Left lung (tissue), 14 donors: ENCODE measurements at places on chromosomes 6 and 20. TPM values are rescaled to one million over a fixed set of nuclear protein-coding genes. Genes with fewer than 3 reads are reported as not detected.

- H3K4me1 ChIP-seq, result no peaks in the 10 kb centered on the region
- no peaks in the 10 kb centered on the region for H3K36me3 ChIP-seq
- peaks cover 18% of the 10 kb centered on the region for H3K27me3 ChIP-seq
- no peak within 1 kb of the TSS for H3K27ac ChIP-seq
- no peak for DNase-seq
- no peak within 1 kb of the TSS for H3K4me3 ChIP-seq
Observed at GRCh38 chr20:23034721-23035671, at the start of gene SSTR4. TSS of gene SSTR4 (plus strand) at chr20:23035312. CDS start at chr20:23035484, 172 bp downstream.

DNA sequence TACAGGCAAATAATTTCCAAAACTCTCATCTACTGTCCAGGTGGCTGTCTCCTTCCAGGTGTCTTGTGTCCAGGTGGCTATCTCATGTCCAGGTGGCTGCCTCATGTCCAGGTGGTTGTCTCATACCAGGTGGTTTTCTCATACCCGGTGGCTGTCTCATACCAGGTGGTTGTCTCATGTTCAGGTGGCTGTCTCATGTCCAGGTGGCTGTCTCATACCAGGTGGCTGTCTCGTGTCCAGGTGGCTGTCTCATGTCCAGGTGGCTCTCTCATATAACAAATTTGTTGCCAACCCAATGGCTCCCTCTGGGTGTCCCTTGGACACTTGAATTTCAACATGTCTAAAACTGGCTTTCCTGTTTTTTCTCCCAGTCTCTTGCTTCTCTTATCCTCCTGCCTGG lies 14.3 kb upstream of the SLC22A3 start:
- no peak overlapping the region for H3K27ac ChIP-seq
- no peaks in the 10 kb centered on the region for H3K27me3 ChIP-seq
- no peak for DNase-seq
- no peaks in the 10 kb centered on the region for H3K36me3 ChIP-seq
- no peaks in the 10 kb centered on the region for H3K4me1 ChIP-seq

GRCh38 chr20:57708694-57709673 lies 831 bp downstream of the PMEPA1 start:
- peak overlapping the region; percentile 56 for H3K27ac ChIP-seq
- no peaks in the 10 kb centered on the region for H3K36me3 ChIP-seq
- peak overlapping the region; percentile 47 for H3K4me3 ChIP-seq
- H3K4me1 ChIP-seq, result peaks cover 19% of the 10 kb centered on the region

The HNF4A gene
- 0.21 TPM for total RNA-seq

DNA sequence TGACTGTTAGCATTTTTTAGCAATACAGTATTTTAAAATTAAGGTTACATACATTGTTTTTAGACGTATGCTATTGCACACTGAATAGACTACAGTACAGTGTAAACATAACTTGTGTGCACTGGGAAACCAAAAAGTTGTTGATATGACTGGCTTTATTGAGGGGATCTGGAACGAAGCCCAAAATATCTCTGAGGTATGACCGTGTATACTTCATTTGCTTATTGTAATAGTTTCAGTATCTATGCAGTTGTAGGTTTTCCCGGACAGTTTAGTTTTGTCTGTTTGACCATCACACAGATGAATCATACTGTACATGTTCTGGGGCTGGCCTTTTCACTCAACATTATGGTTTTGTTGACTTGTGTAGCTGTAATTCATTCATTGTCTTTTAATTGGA lies 6.9 kb upstream of the ZBTB12 start:
- H3K4me3 ChIP-seq, result no peak overlapping the region
- no peaks in the 10 kb centered on the region for H3K27me3 ChIP-seq
- no peak overlapping the region for H3K27ac ChIP-seq
- DNase-seq, result no peak
